Esophagus squamous epithelium (tissue), 5 donors: ENCODE measurements at places on chromosomes 16 and 17.
A peak's percentile ranks its signal among the peaks of the same experiment; 100 is the strongest.

GRCh38 chr16:77913738-77914253, 108.6 kb upstream of the CLEC3A start:
- no peak for DNase-seq

GRCh38 chr16:881219-882097, 80.9 kb upstream of the GNG13 start:
- DNase-seq = no peak

- no peak for DNase-seq
Observed at GRCh38 chr17:77555741-77556291, 402.7 kb upstream of the TNRC6C start.

GRCh38 chr16:9286930-9287329, 195.5 kb downstream of the HAPSTR1 start:
- no peak for DNase-seq

DNA sequence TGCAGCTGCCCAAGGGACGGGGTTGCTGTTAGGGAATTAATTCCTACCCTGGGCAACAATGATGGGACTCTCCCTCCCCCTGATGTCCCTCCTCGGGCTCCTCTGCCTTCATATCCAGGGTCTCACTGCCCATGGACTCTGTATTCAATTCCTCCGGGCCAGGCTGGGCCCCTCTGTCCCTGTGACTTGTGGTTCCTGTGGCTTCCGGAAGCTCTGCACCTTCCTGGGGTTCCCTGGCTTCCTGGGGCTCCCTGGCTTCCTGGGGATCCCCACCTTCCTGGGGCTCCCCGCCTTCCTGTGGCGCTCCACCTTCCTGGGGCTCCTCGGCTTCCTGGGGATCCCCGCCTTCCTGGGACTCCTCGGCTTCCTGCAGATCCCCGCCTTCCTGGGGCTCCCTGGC, 35.2 kb downstream of the SRL start:
- no peak for DNase-seq

GRCh38 chr16:66692341-66692740, 4.2 kb downstream of the CMTM4 start:
- no peak for DNase-seq

DNA sequence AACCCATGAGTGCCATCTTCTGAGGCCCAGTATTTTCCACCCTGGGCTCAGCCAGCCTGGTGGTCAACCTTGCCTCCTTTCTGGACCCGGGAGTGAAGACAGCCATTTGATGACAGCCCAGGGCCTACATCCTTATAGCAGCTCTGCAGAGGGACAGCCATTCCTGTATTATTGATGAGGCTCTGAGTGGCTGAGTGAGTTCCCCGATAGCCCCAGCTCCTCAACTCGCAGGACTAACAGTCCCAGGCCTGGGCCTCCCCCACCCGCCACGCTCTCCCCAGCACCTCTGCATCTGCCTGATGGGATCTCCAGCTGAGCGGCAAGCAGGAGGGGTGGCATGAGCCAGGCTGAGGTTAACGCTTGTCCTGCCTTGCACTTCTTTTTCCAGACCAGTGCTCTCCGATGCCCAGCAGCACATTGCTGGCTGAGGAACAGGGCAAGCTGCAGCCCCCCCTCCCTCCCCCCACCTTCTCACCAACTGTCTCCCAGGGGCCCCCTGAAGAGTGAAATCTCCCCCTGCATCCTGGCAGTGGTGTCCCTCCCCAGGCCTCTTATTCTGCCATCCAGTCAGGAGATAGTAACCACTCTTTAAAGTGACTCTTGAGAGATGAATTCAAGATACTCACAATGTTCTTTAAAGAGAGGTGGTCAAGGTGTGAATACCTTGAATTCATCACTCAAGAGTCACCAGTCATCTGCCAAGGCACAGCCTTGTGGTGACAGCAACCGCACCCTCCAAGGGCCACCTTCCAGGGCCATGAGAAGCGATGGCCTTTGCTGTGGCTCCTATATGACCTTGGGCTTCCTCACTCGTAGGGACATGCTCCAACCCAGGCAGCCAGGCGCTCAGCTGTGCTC, 23.5 kb downstream of the CACNG5 start:
- DNase-seq = no peak

GRCh38 chr16:1536601-1537000, 3.1 kb downstream of the TMEM204 start:
- no peak for DNase-seq

- peak; percentile 96 for DNase-seq
Observed at GRCh38 chr17:4966844-4967538, 626 bp downstream of the SPAG7 start.

DNA sequence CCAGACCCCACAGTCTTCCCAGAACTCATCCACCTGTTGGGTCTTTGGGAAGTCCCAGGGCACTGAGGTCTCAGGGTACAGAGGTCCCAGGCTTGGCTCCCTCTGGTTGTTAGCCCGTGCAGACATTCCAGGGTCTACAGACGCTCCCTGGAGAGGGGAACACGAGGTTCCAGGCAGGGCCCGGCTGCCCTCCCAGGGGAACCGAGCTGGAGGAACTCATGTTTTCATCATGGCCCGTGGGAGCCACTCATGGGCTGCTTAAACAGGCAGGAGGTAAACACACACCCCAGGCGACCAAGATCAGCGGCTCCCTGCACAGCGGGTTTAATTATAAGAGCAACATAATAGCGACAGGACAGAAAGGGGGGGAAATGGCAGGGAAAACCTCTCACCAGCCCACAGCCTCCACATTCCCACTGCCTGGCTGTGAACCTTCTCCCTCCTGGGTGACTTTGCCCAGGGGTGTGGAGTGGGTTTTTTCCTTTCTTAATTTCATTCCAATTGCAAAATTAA, 36.5 kb downstream of the TRARG1 start:
- DNase-seq = no peak

GRCh38 chr16:58026139-58026704, 668 bp downstream of the MMP15 start:
- no peak for DNase-seq

DNA sequence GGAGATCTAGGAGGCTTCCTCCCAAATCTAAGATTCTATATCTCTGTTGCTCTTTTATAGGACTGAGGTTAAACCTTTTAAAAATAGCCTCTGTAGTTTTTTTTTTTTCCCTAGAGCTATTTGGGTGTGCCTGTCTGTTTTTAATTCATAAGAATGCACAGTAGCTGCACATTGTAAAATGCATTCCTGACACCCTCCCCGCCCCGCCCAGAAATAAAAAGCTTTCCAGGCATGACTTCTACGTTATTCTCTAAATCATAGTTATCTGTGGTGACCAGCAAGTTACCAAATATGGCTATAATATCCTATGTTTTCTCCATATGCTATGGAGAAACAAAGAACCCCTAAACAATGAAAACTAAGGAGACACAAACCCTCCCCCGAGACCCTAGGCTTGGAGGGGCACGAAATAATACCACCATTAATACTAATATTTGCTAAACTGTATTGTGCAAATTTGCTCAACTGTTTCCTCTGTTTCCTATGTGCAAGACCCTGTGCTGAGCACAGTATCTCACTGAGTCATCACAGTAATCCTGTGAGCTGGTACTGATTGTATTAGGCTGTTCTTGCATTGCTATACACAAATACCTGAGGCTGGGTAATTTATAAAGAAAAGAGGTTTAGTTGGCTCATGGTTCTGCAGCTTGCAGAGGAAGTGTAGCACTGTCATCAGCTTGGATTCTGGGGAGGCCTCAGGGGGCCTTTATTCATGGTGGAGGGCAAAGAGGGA, 388.3 kb downstream of the CA10 start:
- no peak for DNase-seq

DNA sequence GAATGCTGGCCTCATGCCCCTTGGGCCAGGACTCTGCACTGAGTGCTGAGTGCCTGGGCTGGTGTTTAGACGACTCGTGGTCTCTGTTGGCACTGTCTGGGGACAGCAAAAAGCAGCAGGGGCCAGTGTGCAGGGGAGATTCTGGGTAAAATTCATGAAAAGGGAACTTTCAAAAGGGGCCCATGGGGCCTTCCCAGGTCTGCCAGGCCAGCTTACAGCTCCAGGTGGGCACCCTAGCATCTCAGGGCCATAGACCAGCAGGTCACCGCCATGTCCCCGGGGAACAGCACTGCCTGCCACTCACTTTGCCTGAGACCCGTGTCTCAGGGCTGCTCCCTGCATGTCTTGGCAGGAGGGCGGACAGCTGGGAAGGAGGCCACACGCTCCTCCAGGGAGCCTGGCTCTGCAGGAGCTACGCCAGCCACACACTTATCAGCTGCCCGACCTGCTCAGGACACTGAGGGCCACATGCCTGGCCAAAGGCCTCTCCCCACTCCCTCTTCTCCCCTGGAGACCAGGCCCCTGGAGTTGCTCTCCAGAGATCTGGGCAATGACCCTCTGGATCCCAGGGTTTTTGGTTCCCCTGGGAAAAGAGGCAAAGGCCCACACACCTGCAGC, 8.8 kb upstream of the FASN start:
- no peak for DNase-seq

DNA sequence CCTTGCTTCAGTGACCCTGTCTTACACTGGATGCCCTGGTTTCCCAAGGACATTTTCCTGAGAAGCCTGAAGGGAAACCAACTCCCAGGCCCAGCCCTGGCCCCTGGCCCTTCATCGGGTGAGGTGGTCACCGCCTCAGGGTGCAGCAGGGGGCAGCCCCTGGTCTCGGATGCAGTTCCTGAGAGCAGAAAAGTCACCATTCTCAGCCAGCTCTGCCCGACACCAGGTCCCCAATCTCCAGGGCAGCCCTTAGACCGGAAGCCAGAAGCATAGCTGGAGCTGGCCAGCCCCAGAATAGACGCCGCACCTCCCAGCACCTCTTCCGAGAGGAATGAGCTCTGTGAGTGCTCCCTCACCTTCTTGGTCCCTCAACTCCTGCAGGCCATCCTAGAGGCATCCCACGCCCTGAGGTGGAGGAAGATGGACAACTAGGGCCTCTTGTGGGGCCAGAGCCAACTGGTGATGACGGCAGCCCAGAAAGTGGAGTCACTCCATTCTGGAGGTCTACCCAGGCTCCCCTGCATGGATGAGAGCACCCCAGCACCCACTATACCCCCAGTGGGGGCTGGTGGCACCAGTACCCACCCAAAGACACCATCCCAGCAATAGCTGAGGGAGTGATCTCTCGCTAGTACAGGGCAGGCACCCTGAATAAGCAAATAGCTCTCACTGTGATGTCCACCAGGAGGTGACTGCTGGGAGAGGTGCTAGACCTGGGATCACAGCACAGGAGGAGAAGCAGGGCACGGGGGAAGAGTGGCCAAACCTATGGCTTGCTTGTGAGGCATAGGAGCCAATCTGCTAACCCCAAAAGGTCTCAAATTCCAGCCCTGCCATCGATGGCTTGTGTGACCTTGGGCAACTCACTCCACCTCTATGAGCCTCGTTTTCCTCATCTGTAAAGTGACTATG, 56.2 kb downstream of the TK2 start:
- DNase-seq = no peak

DNA sequence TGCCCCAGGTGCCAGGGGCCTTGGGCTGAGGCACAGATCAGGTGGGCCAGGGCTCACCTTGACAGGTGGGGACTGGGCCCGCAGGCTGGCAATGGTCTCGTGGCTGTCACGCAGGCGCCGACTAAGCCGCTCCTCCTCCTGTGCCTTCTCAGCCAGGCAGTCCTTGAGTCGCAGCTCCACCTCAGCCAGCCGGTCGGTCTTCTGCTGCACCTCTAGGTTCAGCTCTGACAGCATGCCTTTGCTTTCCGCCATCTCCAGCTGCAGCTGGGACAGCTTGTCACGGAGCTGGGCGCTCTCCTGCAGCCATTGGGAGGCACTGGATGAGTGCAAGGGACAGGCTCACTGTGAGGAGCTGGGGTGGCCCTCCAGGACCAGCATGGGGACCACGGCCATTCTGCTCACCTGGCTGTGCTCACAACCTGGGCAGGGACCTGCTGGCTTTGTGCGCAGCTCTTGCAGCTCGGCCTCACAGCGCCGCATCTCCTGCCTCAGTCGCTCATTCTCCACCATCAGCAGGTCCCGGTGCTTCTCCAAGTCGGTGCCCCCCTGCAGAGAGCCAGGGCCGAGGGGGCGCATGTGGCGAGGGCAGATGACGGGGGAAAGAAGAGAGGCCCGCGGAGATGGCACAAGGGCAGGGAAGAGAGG, 31.0 kb downstream of the KIFC3 start:
- DNase-seq = no peak

GRCh38 chr16:2058872-2059271, 11.1 kb downstream of the TSC2 start:
- no peak for DNase-seq

- no peak for DNase-seq
Observed at GRCh38 chr16:54142787-54143186, 143.8 kb downstream of the IRX3 start.

DNA sequence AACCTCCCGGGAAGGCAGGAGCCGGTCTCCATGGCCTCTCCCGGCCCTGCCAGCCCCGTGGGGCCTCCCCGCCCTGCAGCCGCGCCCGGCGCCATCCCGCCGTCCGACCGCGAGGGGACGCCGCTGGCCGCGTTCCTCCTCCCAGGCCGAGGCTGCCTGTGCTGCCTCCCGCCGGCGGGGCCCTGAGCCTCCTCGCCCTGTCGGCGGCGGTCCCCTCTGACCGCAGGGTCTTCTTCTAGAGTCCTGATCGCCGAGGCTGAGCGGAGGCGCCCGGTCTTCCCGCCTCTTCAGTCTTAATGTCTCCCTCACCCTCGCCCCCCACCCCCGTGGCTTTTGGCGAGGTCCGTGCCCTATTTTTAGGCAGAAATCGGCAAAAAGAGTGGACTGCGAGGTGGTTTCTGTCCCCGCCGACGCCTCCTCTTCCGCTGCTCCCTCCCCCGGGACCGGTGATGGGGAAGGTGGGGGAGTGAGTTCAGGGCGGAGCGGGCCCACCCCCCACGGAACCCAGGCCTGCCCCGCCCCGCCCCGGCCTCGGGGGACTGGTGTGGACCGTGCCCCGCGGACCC, 794 bp upstream of the CPNE7 start:
- DNase-seq = no peak

DNA sequence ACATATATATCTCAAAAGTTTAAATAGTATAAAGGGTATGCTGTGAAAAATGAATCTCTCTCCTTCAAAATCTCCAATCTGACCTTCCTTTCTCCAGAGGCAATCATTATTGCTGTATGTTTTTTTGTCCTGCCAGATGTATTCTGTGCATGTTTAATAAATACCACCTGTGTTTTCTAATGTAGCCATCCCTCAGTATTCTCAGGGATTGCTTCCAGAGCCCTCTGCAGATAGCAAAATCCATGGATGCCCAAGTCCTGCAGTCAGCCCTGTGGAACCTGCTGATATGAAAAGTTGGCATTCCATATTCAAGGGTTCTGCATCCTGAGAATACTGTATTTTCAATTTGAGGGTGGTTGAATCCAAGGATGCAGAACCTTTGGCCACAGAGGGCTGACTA, 42.9 kb downstream of the BPTF start:
- DNase-seq = no peak

- DNase-seq = peak; percentile 25
Observed at GRCh38 chr17:43393944-43394482, 4.8 kb upstream of the ARL4D start.

DNA sequence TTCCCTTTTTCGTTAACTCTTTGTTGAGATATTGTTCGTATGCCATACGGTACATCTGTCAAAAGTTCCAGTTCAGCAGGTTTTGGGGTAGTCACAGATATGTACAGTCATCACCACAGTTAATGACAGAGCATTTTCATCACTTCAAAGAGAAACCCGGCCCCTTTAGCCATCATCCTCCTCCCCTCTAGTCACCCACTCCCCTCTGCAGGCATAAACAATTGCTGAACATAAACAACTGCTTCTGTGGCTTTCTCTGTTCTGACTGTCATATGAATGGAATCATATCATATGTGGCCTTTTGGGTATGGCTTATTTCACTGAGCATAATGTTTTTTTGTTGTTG, 59.3 kb downstream of the RNF213 start:
- DNase-seq = no peak

- no peak for DNase-seq
Observed at GRCh38 chr17:43570518-43570928, 24.4 kb upstream of the ETV4 start.

GRCh38 chr17:33142705-33143299, 150.3 kb downstream of the ASIC2 start:
- DNase-seq = no peak

- no peak for DNase-seq
Observed at GRCh38 chr16:89922884-89923639, at the start of gene TUBB3. TUBB3 (plus strand) TSS chr16:89923342; CDS start chr16:89923402, 60 bp downstream.
